Cerebellar cortex (tissue), 1 donor: ENCODE measurements at places on chromosomes 13 and 19.

GRCh38 chr19:38277549-38277948, 13.2 kb downstream of the SPINT2 start:
- DNase-seq, result no peak

DNA sequence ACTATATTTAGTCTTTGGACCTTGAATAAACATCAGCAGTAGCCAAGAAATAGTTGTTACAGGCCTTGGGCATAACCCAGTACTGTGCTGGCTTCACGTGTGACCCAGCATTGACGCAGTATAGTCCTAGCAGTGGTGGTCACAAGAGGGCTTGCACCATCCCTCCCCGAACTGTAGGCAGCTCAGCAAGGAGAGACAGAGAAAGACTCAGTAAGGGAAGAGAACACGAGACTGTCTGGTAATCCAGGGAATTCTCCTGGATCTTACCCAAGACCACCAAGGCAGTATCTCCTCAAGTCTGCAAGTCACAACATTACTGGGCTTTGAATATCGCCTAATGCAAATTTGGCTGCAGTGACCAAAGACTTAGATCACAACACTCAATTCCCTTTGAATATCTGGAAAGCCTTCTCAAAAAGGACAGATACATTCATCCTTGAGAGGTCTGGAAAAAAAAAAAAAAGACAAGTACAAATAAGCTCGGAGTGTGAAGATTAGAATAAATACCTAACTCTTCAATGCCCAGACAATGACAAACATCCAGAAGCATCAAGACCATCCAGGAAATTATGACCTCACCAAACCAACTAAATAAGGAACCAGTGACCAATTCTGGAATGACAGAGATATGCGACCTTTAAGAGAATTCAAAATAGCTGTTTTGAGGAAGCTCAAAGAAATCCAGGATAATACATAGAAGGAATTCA, 39.7 kb downstream of the CAB39L start:
- no peak for DNase-seq

GRCh38 chr13:44938854-44939253, 50.4 kb downstream of the NUFIP1 start:
- no peak for DNase-seq

GRCh38 chr19:246551-246950, 44.7 kb downstream of the PLPP2 start:
- DNase-seq, result no peak

GRCh38 chr19:10554760-10555609, 10.8 kb downstream of the KRI1 start:
- DNase-seq, result no peak

DNA sequence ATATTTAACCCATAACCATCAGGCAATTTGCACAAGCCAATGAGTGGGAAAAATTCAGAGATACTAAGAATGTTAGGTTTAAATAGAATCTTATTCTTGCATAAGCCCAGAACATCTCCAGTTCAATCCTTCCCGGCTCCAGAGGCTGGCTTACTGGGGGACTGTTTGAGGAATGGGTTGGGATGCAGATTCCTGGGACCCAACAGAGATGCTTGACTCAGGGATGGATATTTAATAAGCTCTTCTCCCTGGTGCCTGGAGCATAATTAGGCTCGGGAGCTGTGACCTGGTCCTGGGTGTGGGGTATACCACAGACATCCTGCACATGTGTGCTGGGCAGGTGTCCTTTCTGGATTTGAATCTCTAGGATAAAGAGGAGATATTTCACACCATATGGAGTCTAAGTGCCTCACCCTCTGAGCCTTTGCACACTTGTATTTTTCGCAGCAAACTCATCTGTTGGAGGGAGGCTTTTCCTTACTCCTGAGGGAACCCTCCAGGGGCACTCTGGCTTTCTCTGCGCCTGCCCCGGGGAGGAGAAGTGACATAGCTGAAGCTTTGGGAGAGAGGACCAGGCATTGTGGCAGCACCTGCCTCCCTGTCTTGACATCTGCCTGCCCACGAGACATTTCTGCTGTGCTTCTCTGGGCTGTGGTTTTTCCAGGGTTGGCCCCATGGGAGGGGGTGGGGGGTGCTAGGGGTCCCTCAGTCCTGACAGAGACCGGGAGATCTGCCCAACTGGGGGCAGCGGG, 36.1 kb upstream of the ANKRD10 start:
- DNase-seq, result no peak
